Mesenteric fat pad (tissue), 1 donor: ENCODE measurements at places on chromosomes 3 and 15. TPM values are rescaled to one million over a fixed set of nuclear protein-coding genes. Genes with fewer than 3 reads are reported as not detected.

GRCh38 chr3:118932822-118933558 is 101.7 kb downstream of the IGSF11 start:
- no peak for DNase-seq

DNA sequence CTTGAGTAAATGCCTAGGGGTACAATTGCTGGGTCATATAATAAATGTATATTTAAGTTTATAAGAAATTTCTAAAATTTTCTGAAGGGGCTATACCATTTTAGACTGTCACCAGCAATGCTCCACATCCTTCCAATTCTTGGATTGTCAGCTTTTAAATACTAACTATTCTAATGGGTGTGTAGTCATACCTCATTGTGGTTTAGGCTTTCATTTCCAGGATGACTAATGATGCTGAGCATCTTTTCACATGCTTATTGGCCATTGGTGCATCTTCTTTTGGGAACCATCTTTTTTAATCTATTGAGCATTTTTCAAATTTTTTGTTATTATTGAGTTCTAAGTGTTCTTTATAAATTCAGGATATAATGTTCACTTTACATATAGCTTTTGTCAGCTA is 52.5 kb upstream of the CORO2B start:
- DNase-seq = no peak

DNA sequence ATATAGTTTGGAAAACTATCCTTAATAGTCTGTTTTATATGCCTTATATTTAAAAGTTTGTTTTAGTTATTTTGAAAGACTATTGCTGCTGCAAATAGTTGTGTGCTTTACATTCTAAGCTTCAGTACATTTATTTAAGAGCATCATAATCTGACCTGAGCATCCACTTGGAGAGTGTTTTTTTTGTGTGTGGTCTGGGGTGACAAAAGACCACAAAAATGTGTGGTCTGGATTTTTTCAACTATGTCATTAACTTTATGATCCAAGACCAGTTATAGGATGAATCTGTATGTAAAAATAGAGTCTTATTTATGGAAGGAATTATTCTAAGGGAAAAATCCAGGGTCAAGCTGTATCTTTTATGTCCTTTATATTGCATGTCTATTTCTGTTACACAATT is 77.4 kb downstream of the SLTM start:
- no peak for DNase-seq

- no peak for DNase-seq
Observed at GRCh38 chr15:37618353-37618752, 316.1 kb upstream of the TMCO5A start.

- no peak for DNase-seq
Observed at GRCh38 chr3:42662037-42662812, 8.7 kb downstream of the ZBTB47 start.

The IQCF5 gene
- not detected for total RNA-seq

DNA sequence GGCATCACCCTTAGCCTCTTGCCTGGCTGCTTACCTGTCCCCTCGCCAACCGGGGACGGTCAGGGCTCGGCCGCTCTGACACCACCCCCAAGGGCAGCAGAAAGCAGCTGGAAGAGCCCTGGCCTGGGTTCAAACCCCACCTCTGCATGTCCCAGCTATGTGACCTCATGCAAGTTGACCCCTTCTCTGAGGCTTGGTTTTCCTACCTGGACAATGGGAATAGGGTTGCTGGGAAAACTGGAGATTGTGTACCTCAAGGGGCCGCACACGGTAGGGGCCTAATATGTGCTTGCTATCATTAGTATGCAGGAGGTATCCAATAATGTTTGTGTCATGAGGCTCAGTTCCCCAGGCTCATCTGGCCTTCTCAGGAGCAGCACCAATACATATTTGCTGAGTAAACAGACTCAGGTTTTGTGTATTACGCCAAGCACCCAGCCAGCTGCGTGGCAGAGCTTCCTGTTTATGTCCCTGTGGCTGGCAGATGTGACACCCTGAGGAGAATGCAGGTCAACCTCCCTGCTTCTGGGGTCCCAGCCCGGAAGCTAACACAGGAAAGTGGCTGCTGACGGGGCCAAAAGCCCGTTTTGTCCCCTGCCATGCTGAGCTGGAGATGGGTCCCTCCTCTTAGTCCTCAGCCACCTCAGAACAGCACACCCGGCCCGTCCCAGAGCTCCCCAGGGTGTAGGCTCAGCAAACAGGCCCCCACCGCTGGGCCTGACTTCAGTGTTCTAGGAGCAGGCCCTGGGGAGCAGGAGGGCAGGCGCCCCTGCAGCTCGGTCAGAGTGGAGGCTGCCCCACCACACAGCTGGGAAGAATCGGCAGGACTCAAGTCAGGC is 29.7 kb downstream of the PLXND1 start:
- no peak for DNase-seq

DNA sequence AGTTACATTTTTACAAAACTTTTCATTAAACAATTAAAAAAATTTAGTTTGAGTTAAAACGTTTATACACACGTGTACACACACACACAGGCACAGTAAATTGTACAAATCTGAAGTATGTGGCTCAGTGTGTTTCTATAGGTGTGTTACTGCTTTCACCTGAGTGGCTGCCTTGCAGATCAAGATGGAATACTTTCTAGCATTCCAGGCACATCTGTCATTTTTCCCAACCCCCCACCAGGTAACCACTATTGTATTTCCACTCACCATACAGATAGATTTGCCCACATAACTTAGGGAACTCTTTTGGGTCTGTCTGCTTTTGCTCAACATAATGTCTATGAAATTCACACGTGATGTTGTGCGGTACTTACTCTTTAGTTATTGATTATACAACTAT is 141.1 kb downstream of the PTPRG start:
- no peak for DNase-seq

DNA sequence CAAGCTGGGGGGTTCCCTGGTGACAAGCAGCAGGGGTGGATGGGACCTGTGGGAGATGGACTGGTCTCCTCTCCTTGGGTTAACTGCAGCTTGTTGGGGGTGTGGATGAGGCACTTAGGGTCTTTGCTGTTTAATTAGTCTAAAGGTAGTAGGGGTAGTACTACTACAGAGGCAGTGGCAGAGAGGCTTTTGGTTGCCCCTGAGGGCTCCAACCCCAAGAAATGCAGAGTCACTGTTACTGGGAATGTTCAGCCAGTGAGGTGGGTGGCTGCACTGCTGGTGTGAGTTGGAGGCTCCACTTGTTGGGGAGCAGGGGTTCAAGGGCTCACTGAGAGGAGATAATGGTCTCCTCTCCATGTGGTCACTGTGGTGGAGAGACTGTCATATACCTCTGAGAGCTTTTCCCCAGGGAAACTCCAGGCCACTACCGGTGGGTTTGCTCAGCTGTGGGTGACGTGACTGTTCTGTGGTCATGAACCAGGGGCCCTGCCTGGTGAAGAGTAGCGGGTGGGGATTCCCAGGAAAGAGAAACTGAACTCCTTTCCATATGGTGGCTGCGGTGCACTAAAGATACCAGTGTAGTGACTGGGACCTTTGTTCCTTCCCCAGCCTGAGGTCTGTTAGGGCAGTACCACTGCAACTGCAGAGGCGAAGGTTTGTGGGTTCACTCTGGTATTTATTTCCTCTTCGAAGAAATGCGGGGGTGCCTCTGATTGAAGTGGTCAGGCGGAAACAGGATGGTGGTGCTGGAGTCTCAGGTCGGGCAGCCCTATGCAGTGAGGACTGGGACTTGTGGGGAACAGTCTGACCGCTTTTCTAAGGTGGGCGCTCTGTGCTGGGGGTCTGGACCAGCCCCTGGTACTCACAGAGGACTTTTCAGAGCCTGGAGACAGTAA is 68.9 kb upstream of the TNFSF10 start:
- no peak for DNase-seq

DNA sequence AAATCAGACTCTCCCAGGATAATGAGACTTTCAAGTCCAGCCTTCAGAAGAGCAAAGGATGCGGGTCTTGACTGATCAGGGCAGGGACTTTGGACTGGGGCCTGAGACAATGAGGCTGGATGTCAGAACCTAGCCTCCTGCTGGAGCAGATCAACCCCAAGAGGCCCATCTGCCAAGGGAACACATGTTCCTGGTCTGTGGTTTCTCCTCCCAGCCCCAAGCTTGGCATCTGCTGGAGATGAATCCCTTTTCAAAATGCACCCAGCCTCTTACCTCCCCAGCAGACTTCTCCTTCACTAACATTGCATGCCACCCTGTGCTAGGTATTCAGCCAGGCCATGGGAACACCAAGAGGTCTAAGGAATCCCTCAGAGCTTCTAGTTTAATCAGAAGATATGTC is 43.7 kb upstream of the MFGE8 start:
- DNase-seq = no peak

- DNase-seq = no peak
Observed at GRCh38 chr3:8642001-8642400, 2.6 kb downstream of the SSUH2 start.

The EPHB3 gene
- 1.6 TPM for total RNA-seq

GRCh38 chr15:51260202-51260601 is 78.2 kb downstream of the CYP19A1 start:
- no peak for DNase-seq
